ENCODE measurements at places on chromosomes 7 and 10. TPM values are rescaled to one million over a fixed set of nuclear protein-coding genes. Genes with fewer than 3 reads are reported as not detected.

DNA sequence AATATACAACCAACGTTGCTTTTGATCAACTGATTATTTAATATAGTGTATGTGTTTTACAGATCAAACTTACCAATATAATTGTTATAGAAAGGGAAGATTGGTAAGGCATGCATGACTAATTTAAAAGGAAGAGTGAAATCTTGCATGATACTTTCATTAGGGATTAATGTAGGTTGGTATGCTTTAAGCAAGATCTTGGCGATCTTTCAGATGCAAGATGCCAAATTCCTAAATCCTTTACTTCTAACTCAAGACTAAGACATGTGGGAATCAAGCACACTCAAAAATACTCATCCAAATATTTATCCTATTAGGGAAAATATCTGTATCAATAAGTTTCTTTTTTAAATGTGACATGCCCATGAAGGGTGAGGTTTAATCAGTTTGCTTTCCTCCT, 321.4 kb upstream of the MEOX2 start:
- no peak for DNase-seq

GRCh38 chr7:81183326-81183725, 264.5 kb upstream of the SEMA3C start:
- no peak for DNase-seq

- no peak for DNase-seq
Observed at GRCh38 chr7:883055-884021, 7.0 kb downstream of the GET4 start.

The SPDYE1 gene
- total RNA-seq = not detected

GRCh38 chr10:43257347-43258210, 9.3 kb downstream of the RASGEF1A start:
- DNase-seq = no peak

The GPNMB gene
- not detected for total RNA-seq

- DNase-seq = no peak
Observed at GRCh38 chr7:106369816-106370215, 85.0 kb upstream of the NAMPT start.

- peak; percentile 44 for DNase-seq
Observed at GRCh38 chr10:21159669-21160068, 262.6 kb upstream of the NEBL start.

The BHLHA15 gene
- 12.0 TPM for total RNA-seq

The VPS41 gene
- 23.2 TPM for total RNA-seq

GRCh38 chr10:80324086-80324485, 32.5 kb downstream of the DYDC1 start:
- DNase-seq = no peak

DNA sequence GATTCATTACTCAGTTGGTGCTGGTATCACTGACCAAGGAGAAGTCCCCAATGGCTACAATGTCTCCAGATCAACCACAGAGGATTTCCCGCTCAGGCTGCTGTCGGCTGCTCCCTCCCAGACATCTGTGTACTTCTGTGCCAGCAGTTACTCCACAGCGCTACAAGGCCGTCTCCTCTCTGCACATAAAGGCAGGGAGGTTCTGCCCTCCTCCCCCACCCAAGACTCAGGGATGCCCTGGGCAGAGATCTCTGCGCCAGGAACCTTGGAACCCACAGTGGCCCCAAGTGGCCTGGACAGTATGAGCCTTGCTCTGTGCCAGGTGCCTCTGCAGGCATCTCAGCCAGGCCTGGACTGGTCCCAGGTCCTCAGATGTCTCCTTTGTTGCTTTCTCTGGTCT, 193.4 kb upstream of the PRSS58 start:
- no peak for DNase-seq

- DNase-seq = no peak
Observed at GRCh38 chr7:1463676-1464223, 4.5 kb upstream of the MICALL2 start.

- DNase-seq = no peak
Observed at GRCh38 chr7:93574269-93574645, 267 bp downstream of the CALCR start.

DNA sequence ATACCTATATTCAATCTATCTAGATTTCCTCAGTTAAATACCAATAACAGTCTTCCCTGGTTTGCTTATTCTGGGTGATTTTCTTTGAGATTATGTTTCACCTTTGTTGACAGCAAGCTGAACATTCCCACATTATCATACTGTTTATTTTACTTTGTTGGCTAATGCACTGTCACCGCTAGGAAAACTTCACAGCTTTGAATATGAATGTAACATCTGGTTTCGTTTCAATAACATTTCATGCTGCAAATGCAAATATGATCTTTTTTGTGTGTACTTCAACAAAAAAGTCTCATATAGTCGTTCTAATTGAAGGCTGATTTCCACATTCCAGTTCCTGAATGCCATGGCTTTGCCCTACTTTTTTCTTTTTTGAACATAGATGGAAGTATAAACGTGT, 946.3 kb upstream of the GHITM start:
- DNase-seq = no peak
